Left ventricle myocardium inferior (tissue), 1 donor: ENCODE measurements at places on chromosomes 3 and 15.

DNA sequence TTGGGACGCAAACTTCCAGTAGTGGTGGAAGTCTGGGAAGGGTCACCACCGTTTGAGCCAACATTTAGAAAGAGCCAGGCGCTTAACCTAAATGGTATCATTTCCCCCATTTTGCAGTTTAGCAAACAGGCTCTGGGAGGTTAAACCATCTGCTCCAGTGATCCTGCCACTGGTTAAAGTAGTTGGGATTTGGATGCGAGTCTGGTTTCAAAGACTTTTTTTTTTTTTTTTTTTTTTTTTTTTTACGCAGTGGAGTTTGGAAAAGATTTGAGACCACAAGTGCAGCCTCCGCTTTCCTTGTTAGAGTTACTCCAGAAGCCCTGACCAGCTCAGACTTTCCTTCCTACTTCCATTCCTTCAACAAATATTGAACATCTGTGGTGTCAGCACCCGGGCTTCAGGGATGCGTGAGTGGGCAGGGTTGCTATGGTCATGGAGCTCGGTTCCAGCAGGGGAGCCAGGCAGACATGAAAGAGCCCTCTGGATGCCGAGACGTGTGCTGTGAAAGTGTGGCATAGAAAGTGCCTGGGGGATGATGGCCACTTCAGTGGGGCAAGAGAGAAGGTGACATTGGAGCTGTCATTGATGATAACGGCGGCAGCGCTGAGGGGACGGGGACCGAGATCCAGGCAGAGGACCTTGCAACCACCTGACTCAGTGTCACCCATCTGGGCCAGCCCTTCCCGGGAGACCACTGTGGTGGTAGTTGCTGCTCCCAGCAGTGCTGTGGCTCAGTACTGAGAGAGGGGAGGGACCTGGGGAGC, 1.1 kb upstream of the RNU6-1 start:
- DNase-seq, result no peak

DNA sequence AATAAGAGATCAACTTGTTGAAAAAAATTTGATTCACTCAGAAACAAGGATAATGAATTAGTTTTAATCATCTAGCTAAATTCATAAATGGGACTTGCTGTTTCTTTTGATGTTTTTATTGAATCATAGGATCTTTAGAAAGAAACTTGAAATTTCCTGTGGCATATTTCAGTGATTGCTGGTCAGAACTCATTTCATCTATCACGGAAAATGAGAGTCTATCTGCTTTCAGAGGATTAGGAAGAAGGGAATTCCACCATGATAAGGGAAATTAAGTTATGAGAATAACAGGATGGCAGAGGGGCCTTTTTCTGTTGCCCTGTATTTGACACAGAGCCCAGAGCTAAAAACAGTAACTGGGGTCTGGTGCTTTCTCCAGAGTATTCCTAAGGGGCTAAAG, 44.9 kb upstream of the CCNL1 start:
- DNase-seq, result no peak

GRCh38 chr3:32872487-32873382, 54.9 kb downstream of the TRIM71 start:
- DNase-seq, result no peak

DNA sequence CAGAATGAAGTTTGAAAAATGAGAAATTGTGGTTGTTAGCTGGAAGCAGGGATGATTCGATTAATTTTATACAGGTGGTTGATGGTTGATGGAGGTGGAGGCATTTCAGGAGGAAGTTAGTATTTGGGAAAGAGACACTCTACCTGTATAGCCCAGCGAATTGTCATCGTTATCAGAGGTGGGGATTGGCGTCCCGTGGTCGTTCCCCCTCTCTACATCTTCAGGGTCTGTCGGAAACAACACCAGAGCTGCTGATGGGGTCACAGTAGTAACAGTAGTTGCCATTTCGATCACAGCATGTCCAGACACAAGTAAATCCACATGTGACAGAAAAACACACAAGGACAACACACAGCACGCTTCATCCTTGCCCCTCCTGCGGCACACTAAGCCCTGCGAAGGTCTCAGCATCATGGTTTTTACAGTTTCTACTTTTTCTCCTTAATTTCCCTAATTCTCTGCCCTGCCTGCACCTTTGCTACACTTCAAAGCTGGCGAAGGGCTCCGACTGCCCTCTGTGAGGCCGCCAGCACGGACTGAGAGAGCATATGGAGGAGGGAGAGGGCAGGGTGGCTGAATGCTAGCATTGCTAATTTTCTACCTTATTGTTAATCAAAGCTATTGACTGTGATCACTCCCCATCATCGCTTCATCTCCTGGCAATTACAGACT, 642.3 kb downstream of the ROBO1 start:
- DNase-seq, result no peak

- no peak for DNase-seq
Observed at GRCh38 chr3:29080967-29081366, 199.9 kb upstream of the RBMS3 start.

DNA sequence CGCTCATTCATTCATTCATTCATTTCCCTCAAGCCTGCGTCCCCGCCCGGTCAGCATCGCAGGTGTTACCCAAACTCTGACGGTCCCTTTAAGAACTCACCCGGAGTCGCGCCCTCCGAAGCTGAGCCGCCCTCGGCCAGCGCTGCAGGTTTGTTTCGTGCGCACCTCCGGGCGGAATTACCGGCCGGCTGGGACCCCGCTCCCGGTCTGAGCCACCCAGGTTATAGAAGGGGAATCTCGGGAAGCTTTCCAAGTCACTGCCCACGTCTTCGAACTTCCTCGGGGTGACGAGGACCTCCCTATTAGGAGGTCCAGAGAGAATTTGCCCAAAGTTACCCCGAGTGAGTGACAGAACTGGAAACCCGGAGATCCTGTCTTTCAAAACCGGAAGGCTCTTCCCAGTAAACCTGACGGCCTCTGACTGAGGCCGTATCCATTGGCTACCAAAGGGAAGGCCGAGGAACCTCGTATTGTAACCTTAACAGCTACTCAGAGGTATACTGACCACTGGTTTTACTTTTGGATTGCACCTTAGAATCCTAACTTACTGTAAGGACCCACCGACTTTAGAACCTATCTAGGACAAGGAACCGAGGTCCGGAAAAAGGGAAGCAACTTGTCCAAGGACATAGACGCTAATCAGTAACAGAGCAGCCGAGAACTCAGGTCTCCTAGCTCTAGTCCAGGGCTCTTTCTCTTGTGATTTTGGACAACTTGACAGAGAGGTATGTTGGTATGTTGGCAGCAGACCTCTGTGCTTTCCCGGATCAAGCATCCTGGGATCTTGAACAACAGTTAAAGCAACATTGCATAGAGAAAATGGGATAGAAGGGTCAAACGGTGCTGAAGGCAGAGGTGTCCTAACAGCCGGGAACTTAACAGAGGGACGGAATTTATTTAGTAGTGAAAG, 788 bp upstream of the DLG1 start:
- DNase-seq, result peak; percentile 29

- no peak for DNase-seq
Observed at GRCh38 chr3:56042326-56042951, 425.8 kb downstream of the ERC2 start.

- DNase-seq, result peak; percentile 51
Observed at GRCh38 chr15:48644467-48644826, 1.1 kb downstream of the FBN1 start.

- no peak for DNase-seq
Observed at GRCh38 chr3:13850161-13850945, 29.5 kb downstream of the WNT7A start.

GRCh38 chr3:116863822-116864589, 154.4 kb downstream of the TUSC7 start:
- DNase-seq, result no peak

GRCh38 chr3:109728861-109729494, 391.6 kb upstream of the DPPA4 start:
- DNase-seq, result no peak

DNA sequence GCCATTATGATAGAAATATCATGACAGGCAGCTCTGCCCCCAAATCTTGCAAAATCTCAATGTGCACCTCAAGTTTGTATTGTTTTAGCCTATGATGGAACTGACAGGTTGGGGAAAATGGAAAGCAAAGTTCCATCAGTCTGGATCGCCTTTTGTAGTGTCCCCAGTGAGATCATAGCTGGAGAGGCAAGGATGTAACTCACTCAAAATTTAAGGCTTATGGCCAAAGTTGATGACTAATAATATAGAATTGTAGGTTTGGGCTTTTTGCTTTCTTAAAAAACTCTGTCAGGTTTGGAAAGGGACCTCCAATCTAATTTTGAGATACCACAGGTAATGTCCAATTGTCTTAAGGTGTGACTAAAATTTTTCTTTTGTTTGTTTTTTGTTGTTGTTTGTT, 1.4 kb upstream of the ACP3 start:
- no peak for DNase-seq

- no peak for DNase-seq
Observed at GRCh38 chr3:189921770-189922169, 198.9 kb downstream of the P3H2 start.

DNA sequence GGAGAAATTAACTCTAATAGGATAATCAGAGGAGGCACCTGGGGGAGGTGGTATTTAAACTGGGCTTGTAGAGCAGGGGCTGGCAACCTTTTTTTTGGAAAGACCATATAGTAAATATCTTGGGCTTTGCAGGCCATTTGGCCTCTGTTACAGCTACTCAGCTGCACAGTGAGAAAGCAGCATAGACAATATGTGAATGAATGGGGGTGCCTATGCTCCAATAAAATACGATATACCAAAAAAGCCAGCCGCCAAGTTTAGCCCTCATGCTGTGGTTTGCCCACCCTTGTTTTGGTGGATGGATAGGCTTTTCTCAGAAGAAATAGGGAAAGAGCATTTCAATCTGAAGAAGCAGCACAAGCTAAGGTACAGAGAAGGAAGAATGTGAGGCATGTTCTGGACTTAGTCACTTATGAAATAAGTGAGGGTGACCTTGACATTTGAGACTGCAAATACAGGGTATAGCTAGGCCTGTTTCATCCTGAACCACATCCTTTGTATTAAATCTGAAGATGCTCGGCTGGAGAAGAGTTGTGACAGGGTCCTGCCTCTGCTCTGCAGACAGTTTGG, 131.0 kb upstream of the NR2E3 start:
- no peak for DNase-seq

GRCh38 chr3:193489949-193490348, 64.7 kb downstream of the ATP13A4 start:
- DNase-seq, result no peak

DNA sequence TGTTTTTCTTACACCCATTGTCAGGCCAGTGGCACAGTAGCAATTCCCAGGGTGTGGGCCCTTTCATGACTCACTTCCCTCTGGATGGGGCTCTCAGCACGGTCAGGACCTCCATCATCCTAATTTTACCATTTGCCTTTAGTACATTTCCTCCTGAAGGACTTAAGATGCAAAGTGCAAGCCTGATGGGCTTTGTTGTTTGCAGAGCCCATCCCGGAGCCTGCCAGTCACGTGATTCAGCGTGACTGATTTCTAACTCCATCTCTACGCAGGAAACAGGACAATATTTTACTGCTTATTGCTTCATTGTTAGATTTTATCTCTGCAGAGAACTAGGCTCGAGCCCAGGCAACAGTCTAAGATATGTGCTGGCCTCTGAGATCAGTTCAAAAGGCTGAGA, 223.7 kb downstream of the PDZRN3 start:
- DNase-seq, result no peak

GRCh38 chr3:169146179-169146665, 517.3 kb downstream of the MECOM start:
- peak; percentile 37 for DNase-seq

GRCh38 chr3:99549957-99550603, 88.3 kb upstream of the COL8A1 start:
- DNase-seq, result no peak

DNA sequence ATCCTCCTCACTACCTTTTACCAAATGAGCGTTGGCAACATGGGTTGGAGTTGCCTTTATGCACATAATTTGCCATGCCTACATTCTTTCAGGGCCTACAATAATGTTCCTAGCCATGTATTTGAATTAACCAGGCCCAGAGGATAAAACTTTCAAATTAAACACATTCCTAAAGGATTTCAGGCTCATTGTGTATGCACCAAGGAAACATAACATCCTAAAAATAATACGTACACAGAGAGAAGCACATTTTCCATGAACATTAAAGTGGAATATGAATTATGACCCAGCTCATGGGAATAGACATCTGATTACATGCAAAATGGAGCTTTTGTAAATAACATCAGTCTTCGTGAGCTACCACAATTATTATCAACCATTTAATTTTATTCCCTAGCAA, 203.3 kb downstream of the RORA start:
- DNase-seq, result no peak
